Epithelial cell of esophagus (primary cell): ENCODE measurements at places on chromosomes 5 and 9.
A peak's percentile ranks its signal among the peaks of the same experiment; 100 is the strongest.

DNA sequence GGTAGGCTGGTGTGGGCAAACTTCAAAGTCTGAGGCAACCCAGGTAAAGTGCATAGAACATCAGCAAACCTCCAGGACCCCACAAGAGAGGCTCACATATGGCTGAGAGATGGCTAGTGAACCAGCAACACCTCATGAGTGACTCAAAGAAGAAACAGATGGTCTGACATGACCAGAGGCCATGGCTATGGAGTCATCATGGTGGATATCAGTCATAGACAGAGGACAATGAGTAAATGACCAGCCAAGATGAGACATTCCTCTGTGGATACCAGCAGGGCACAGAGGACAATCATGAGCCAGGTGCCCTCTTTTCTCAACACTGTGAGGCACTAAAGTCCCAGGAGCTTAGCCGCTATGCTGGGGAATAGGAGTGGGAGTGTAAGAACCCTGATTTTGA, 180.8 kb downstream of the RASEF start:
- DNase-seq, result peak; percentile 23

GRCh38 chr9:135718616-135719015, 16.6 kb downstream of the KCNT1 start:
- DNase-seq, result no peak

DNA sequence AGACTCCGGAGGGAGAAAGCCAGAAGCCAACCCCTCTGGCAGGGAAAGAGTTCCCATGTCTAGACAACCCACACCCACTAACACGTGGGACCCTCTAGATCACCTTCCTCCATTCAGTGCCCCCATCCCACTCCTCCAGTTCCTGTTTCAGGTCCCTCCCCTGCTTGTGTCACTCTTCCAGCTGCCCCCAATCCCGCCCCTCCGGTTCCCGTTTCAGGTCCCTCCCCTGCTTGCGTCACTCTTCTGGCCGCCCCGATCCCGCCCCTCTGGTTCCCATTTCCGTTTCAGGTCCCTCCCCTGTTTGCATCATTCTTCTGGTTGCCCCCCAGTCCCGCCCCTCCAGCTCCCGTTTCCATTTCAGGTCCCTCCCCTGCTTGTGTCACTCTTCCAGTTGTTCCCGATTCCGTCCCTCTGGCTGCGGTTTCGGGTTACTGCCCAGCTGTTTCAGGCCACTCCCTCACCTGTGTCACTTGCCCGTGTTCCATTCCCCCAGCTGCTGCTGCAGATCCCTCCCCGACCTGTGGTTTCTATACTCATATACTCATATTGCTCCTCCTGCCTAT, 64.8 kb upstream of the RANBP6 start:
- peak; percentile 97 for DNase-seq

DNA sequence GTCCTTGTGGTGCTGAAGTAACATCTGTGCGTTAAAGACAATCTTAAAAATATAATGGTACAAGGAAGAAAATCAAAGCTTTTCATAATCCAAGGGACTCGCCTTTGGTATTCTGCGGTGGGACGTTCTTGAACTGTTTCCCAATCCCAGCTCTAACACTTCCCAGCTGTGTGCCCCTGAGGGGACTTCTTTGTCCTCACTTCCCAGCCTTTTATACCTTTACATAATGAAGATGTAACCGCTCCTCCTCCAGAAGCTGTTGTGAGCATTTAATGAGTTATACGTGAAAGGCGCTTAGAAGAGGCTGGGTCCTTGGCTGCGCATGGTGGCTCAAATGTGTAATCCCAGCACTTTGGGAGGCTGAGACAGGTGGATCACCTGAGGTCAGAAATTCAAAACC, 16.9 kb downstream of the STK10 start:
- DNase-seq, result no peak

DNA sequence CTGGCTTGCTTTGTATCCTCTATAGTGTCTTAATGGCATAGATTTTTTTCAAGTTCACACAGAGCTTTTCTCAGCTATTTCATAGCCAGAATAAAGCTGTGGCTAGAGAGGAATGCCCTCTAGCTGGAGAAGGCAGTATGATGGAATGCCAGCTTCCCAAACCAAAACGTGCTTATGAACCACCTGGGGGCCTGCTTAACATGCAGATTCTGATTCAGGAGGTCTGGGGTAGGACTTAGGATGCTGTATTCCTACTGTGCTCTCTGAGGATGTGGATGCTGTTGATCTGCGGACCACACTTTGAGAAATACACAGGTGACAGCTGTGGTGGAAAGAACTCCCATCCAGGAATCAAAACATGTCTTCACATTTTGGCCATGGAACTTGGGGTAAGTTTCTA, 49.9 kb upstream of the DPYSL3 start:
- no peak for DNase-seq

DNA sequence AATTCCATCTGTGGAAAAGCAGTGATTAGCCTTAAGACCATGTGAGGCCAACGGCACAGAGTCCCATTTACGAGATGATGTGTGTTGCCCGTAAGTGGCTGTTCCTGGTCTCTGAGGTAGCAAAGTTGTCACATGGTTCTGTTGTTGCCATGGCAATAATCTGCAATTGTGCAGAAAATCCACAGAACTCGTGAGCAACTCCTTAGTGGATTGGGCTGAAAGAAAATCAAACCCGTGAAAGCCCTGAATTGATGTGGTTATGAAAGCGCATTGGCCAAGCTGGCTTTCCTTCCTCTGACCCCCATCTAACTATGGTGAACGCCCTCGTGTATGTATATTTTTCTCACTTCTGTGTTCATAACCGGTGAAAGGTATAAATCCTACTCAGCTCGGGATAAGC, 614.7 kb downstream of the EBF1 start:
- no peak for DNase-seq

DNA sequence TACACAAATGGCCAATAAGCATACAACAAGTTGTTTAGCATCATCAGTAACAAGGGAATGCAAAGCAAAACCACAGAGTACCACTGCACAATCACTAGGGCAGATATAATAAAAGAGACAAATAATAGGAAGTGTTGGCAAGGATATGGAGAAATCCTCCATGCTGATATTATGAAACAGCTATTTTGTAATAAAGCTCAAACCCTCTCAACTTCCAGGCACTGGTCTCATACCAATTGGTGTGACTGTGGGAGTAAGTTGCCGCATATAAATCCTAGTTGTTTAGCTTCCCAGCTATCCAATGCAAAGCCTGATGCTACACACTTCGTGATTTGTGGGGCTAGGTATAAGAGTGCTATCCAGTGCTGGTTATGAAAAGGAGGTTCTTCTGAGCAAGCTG, 88.6 kb downstream of the SMIM23 start:
- no peak for DNase-seq

DNA sequence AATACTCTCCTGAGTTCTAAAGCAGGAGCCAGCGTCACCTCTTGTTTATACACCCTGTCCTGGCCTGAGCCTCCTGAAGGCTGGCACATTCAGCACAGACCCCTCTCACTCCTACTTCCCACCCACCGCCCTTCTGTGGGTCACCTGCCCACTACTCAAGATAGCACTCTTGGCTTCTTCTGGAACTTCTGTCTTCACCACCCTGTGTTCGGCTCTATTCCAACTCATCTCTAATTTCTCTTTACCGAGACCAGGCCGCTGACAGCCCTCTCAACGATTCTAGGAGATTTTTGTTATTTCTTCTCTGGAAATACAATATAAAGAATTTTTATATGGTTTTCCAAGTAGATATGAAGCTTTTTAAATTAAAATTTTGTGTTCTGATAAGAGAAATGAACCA, 57.4 kb downstream of the IRF1 start:
- DNase-seq, result no peak

DNA sequence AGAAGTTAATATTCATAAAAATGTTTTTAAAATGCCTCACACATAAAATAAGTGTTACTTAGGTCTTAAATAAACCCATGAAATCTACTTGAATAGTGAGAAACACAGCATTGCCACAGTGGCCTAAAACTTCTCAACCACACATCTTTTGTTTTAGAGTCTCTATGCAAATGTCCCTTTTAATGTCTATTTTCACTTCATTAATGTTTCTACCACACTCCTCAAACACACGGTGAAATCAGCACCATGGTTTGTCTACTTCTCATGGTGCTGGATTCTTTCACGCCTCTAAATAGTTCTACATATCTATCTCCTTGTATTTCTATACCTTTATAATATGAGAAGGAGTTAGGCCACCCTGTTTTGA, 111.2 kb downstream of the EDIL3 start:
- no peak for DNase-seq

DNA sequence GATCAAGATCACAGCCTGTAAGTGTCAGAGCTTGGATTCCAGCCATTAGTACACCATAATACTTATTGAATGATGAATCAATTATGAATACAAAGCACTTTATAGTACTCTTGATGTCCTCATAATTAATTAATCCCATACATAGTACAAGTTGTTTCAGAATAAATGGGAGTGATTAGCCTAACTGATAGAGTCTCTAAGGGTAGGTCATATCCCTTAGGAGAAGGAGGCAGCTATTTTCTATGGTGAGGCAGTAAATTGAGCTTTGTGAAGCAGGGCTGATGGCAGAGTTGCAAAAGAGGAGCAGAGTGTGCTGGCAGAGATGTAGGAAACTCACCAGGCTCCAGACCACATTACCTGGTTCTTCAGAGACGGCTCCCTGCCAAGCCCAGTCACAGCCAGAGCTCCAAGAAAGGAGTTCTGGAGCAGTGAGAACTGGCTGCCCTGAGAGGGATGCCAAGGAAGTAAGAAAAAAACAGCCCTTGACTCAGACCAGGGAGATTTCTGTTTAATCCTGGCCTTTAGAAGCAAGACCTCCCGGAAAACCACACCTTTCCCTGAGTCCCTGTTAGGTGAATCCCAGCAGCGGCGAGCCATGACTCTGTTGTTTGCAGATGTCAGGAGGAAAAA, 112.9 kb downstream of the SH3TC2 start:
- DNase-seq, result peak; percentile 93

DNA sequence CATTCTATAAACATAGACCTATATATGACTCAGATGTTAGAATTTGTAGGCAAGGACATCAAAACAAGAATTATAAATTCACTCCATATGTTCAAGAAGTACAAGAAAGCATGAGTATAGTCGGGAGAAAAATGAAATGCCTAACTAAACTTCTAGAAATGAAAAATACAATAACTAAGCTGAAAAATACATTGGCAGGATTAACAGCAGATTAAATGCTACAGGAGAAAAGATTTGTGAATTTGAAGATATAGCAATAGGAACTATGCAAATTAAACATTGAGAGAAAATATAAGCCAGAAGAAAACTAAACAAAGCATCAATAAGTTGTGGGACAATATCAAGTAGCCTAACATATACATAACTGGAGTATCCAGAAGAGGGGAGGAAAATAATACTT, 55.3 kb upstream of the PRSS3 start:
- DNase-seq, result no peak

DNA sequence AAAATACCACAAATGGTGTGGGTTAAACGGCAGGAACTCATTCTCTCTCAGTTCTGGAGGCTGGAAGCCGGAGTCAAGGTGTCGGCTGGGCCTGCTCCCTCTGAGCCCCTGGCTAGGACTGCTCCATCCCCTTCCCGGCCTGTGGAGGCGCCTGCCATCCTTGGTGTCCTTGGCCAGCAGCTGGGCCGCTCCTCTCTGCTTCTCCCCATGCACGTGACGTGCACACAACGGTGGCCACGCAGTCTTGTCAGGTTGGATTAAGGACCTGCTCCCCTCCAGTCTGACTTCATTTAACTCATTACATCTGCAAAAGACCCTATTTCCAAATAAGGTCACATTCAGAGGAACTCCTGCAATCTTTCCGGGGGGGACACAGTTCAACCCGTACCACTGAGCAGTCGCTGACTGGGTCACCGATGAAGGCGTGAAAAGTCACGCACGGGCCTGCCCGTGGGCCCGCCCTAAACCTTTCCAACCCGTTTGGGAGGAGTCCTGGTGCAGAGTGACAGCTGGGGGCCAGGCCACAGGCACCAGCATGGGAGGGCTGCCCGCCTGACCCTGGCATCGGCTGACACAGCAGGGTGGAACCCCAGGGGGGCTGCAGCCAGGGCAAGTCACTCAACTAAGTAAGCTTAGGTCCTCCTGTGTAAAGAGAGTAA, 135.2 kb downstream of the COL23A1 start:
- no peak for DNase-seq

GRCh38 chr5:90529939-90530677, 724 bp upstream of the LYSMD3 start:
- DNase-seq, result peak; percentile 83

DNA sequence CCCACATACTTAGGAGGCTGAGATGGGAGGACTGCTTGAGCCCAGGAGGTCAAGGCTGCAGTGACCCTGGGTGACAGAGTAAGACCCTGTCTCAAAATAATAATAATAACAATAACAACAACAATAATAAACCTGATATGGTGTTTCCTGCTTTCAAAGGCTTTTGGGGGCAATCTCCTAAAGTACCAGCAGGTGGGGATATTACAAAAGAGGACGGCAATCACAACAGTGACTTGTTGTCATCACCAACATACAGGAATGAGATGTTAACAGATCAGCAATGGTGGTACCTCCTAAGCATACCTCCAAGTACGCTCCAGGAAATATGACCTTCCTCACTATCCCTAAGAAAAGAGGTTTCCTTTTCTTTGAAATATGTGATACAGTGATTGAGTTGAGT, 91.1 kb upstream of the RNF180 start:
- DNase-seq, result peak; percentile 63

DNA sequence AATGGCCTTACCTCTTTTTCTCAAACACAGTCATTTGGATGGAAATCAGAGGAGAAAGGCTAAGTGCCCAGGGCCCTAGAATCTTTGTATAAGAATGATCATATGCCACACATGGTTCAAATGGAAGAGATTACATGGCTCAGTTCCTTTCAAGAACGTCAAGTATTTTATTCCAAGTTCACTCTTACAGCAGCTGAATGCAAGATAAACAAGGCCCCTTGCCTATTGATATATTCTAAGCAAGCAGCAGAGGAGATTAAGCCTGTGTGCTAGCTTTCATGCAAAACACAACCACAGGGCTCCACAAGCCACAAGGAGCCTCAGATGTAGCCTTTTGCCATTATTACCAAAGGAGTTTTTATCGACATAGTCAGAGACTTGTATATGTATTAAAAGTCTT, 55.3 kb upstream of the SLCO6A1 start:
- DNase-seq, result no peak

GRCh38 chr5:54009828-54010227, 300.5 kb downstream of the ARL15 start:
- DNase-seq, result no peak

DNA sequence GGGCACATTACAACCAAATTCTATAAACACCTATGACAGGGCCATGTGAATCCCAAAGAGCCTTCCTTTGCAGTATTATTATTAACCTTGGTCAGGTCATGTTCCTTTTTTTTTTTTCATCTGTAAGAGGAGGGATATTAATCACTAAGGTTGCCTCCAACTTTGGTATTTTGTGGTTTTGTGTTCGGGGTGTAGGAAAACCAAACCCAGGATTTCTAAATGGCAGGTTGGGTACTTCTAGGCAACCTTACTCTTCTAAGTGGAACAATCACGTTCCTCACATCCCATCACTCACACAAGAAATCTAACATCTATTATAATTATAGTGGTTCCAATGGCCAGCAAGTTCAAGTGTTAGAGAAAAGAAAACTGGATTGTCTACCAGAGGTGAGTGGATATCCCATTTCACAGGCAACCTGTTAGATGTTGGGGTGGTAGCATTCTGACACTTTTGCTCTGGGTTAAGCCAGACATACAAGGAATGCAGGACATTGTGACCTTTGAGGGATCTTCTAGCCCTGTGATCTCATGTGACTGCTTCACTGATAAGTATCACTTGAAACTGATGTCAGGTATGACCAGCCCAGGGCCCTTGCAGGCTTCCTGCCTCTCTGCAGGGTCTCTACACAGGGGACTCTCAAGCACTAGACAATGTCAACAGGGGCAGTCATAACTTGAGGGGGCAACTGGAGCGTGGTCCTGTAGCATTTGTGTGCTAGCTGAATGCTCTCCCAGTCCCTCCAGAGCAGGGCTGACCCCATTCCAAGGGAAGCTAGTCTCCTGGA, 126.2 kb upstream of the VLDLR start:
- no peak for DNase-seq

- DNase-seq, result no peak
Observed at GRCh38 chr5:169637549-169638121, 560 bp downstream of the DOCK2 start.
